ENCODE measurements at places on chromosomes 3 and 15.

GRCh38 chr15:57591822-57592367 lies at the start of gene MYZAP:
MYZAP (plus strand) TSS chr15:57591904; CDS start chr15:57592035, 131 bp downstream.
- DNase-seq, result peak; percentile 60

DNA sequence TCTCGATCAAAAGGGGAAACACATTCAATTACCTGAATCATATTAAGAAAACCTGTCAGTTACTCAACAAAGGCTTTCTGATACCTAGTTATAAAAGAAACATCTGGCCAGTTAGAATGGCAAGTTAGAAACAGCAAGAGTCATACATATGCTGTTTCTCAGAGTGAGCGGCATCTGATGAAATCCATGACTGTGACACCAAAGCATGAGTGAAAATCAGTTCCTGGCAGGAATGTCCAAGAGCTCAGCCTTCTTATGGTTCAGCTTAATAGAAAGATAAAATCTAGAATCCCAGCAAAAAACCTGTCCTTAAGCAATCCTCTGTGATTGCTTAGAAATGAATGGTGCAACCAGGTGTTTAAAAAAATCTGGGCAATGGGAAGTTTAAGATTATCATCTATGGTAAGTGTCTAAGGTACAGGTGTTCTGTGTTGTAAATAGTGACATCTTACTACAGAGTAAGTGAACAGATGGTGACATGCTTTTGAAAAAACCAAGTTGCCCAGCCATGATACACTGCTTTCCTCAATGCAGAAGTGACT lies 18.8 kb downstream of the B4GALT4 start:
- no peak for DNase-seq

- DNase-seq, result no peak
Measured at GRCh38 chr3:21331321-21331720, 419.7 kb downstream of the ZNF385D start.

DNA sequence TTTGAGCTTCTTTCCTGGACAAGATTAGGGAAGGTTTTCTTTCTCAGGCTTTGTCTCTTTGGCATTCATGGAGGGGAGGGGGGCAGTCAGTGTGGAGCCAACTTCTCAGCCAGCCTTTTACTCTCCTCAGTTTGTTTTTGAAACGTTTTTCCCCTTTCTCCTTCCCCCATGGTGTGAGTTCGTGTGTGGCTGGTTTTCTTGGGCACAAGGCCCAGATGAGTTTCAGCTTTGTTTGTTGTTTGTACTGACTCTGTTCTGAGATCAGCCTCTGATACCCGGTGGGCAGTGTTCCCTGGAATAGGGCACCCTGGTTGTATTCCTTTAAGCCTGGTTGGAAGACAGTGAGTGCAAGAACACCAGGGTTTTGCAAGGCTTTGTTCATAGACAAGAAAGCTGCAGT lies 168.2 kb upstream of the RARB start:
- DNase-seq, result no peak

DNA sequence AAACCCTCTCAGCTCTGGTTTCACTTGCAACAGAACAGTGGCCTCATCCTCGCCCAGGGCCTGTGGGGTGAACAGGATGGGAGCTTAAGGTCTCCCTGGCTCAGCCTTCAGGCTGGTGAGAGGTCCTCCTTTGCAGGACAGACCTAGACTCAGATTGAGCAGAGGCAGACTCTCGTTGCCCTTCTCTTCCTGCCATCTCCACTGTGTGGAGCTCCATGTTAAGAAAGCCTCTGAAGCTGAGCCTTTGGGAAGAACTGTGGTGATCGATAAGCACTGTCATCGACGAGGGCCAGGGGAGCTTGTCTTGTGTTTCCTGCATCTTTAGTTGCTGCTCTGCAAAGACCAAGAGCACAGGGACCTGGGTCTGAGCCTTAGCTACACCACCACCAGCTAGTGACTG lies 37.8 kb upstream of the GRIP2 start:
- no peak for DNase-seq

DNA sequence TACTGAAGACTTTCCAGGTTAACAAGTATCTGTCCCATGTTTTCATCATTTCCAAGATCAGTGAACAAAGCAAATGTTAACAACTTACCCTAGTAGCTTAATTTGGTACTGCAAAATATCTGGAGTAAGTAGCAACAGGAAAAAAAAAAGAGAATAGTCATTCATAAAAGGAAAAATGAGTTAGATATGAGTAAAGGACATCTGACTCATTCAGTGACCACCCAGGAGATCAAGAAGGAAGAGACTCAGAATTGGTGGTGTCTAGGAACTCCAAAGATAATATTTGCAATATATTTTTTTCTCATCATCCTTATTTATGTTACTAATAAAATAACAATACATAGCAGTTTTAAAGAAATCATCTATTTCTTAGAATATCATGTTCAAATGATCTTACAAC lies 253.8 kb upstream of the COL8A1 start:
- no peak for DNase-seq

GRCh38 chr15:57253082-57253481 lies 123.2 kb upstream of the CGNL1 start:
- DNase-seq, result no peak

GRCh38 chr15:78641102-78641748 lies at the start of gene CHRNB4:
CHRNB4 (minus strand) TSS chr15:78641210; CDS start chr15:78641133, 77 bp downstream.
- DNase-seq, result peak; percentile 48

- DNase-seq, result peak; percentile 56
Measured at GRCh38 chr15:101168463-101168824, 83.4 kb downstream of the CHSY1 start.

Data from femur (tissue), 1 donor.